Activated CD4-positive, alpha-beta T cell treated with anti-CD3 and anti-CD28 coated beads, Interleukin-2, amount 50 U/mL, for 4 hours (primary cell): ENCODE measurements at places on chromosomes 3 and 15.

DNA sequence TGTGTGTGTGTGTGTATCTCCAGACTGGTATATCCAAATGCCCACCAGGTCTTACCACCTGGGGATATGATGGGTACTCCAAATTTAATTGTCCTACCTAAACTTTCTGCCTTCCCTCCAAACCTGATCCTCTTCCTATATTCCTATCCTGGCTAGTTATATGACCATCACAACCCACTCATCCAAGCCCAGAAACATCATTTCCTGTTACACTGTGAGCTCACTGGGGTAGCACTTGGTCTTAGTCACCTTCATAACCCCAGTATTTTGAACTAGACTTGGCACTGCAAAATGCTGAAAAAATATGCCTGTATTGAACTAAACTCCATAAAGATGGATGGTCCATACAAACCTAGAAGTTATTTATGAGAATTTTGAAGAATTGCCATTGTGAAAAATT lies 178.8 kb upstream of the EIF1B start:
- no peak for DNase-seq

DNA sequence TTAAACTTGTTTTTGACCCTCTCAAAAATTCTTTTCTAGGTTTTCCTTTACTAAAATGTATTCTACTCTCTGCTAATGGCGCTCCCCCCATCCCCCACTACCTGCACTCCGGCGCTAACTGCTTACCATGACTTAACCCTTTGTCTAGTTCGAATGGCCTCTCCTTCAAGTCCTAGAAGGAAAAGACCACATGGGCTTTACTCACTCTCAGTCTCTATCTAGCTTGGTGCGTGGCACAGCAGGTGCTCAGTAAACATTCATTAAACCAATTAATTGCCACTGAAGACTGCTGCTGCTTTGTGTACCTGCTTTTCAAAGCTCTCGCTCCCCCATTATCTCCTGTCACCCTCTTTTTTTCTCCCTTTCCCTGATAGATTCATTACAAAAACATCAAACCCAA lies 457.7 kb upstream of the THRB start:
- DNase-seq, result no peak

- DNase-seq, result no peak
Measured at GRCh38 chr3:78004571-78004970, 964.7 kb downstream of the ROBO2 start.

GRCh38 chr3:145900056-145900829 lies 260.7 kb downstream of the PLOD2 start:
- no peak for DNase-seq

- DNase-seq, result no peak
Measured at GRCh38 chr3:182636646-182637045, 156.7 kb upstream of the ATP11B start.

DNA sequence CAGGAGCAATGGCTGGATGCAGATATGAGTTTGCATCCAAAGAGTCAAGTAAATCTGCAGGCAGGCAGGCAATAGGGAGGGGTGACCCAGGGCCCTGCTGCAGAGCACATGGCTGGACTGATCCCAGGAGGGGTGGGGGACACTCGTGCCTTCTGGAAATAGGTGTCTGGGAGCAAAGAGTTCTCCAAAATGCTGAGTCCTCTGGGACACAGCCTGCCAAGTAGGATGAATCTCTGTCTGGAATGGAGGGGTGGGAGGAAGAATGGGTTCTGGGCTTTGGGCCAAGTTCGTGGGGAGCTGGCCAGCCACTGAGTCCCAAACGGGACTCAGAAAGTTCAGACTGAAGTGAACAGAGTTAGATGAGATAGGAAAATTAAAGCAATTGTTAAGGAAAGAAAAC lies 214.5 kb downstream of the MTHFS start:
- DNase-seq, result no peak

- DNase-seq, result no peak
Measured at GRCh38 chr15:64222573-64223366, 59.9 kb upstream of the PPIB start.

GRCh38 chr3:57855281-57855680 lies 99.2 kb downstream of the SLMAP start:
- DNase-seq, result no peak

DNA sequence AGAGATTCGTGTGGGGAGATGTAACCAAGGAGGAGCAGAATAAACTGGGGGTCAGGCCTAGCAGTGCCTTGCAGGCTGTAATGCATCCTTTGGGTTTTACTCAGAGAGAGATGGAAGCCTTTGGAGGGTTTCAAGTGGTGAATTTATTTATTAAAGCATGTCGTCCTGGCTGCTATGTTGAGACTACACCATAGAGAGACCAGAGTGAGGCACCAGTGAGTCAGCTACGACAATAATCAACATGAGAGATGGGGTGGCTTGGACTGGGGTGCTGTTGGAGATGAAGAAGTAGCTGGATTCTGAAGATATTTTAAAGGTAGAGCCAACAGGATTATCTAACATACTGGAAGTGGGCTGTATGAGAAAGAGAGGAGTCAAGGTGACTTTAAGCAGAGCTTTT lies 335.3 kb upstream of the ARHGEF26 start:
- DNase-seq, result no peak

DNA sequence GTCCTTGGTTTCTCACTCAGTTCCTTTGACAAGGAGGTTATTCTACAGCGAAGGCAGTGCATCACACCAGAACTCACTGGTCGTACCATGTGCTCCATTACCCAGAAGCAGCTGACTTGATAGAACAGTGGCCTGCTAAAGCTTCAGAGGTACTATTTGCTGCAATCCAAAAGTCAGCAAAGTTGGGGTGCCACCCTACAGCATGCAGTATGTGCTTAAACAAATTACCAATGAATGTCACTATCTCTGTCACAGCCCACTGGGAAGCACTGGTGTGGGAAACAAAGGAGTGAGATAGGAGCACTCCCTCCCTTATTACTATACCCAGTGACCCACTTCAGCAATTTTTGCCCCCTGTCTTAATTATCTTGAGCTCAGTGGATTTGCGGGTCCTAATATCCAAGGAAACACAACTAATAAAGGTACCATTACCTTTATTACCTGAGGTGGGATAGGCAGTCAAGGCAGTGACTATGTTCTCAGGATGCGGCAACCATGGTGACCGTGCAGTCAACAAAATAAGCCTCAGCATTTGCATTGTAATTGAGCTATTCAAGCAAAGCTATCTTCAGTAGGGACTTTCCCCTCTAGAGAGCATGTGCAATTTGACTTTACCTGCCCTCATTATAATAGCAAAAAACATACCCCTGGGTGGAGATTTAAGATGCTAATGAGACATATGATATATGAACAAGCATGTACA lies 199.4 kb downstream of the OCA2 start:
- no peak for DNase-seq

GRCh38 chr3:134366928-134367811 lies 7.1 kb downstream of the AMOTL2 start:
- DNase-seq, result no peak

- DNase-seq, result no peak
Measured at GRCh38 chr15:83810110-83810509, 156.2 kb downstream of the ADAMTSL3 start.

DNA sequence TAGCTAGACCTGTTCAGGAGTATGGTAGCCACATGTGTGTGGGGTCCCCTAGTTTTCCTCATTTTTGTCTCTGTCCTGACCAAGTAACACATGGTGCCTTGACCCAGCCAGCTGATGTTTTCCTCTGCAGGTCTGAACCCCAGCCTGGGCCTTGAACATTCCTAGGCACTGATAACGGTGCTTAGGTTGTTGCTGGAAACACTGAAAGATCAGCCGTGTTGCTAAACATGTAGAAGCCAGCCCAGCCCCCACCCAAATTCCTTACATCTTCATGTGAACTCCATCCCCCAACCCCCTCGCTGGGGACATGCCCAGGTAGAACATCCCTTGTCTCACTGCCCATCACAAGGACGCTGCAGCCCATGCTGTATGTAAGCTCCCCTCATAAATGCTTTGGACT lies 18.7 kb downstream of the RTP3 start:
- no peak for DNase-seq

GRCh38 chr3:181974198-181974597 lies 262.5 kb downstream of the SOX2 start:
- DNase-seq, result no peak
